PC-9 (cell line): ENCODE measurements at places on chromosomes 11 and 22.

GRCh38 chr22:27801616-27802345, at the start of gene MN1:
Gene MN1, minus strand, starts transcription at chr22:27801756. Its CDS starts 1,213 bp downstream, at chr22:27800543.
- 0 out of 2 replicates have a peak within 1 kb of the TSS, but pooled peaks have one; percentile 13 for H3K27ac ChIP-seq
- no peaks in the 10 kb centered on the region for H3K27me3 ChIP-seq
- peak within 1 kb of the TSS; percentile 92 for H3K4me3 ChIP-seq
- H3K4me1 ChIP-seq: peaks cover 10% of the 10 kb centered on the region
- no peaks in the 10 kb centered on the region for H3K36me3 ChIP-seq
- peak; percentile 51 for DNase-seq

- H3K4me1 ChIP-seq: peaks cover 99% of the 10 kb centered on the region
- H3K27me3 ChIP-seq: no peaks in the 10 kb centered on the region
- peak; percentile 84 for DNase-seq
Measured at GRCh38 chr11:96306933-96307775, 35.8 kb downstream of the MAML2 start.

DNA sequence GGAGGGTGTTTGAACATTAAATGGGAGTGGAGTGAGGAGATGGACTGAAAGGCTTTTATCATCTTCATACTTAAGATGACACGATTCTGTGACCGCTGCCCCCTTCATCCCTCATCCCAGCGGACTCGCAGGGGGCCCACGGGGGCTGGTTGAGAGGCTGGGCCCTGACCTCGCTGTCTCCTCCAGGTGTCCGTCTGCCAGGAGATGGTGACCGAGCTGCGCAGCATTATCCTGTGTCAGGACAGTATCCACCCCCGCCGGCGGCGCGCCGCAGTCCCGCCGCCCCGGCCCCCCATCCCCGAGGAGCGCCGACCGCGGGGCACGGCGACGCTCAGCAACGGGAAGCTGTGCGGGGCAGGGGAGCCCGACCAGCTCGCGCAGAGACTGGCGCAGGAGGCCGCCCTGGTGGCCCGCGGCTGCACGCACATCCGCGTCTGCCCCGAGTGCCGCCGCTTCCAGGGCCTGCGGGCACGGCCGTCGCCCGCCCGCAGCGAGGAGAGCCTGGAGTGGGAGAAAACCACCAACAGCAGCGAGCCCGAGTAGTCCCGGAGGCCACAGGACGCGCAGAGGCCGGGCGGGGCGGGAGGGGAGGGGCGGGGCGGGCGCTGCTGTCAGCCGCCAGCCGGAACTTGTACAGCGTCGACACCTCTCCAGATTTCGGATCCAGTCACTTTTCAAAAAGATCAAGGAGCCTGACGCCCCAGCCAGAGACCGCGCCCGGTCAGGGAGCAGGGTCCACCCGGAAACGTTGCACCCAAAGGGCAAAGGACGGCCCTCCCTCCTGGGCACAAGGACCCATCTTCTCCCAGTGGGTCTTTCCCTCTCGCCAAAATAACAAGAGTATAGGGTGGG, 38.0 kb upstream of the TBCEL start:
- H3K27ac ChIP-seq: no peak overlapping the region
- H3K4me3 ChIP-seq: peak overlapping the region; percentile 26; the same call in 1 of the 2 replicates
- H3K4me1 ChIP-seq: no peaks in the 10 kb centered on the region
- H3K36me3 ChIP-seq: no peaks in the 10 kb centered on the region
- DNase-seq: no peak

DNA sequence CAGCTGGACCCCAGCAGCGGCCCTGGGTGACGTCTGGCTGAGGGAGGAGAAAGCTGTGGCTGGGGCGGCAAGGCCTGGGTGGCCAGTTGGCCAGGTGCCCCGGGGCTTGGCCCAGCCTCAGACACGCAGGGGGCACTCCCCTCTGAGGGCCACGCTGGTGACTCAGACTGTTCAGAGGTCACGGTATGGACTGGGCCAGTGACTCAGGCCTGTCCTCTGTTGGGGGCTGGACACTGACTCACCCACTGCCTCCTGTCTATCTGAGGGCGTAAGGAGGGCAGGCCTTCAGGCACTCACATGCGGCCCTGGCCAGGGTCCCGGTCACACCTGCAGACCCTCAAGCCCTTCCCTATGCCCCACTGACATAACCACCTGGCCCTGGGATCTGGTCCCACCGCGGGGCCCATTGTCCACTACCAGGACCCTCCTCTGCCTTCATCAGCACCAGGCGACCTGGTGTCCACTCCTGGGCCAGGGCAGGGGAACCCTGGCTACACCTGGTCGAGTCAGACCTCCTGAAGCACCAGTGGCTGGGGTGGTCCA, 3.7 kb upstream of the MUC5AC start:
- H3K4me1 ChIP-seq: peaks cover 53% of the 10 kb centered on the region
- no peaks in the 10 kb centered on the region for H3K36me3 ChIP-seq
- no peaks in the 10 kb centered on the region for H3K27me3 ChIP-seq
- peak; percentile 90 for DNase-seq

GRCh38 chr11:62705413-62705812, 1.8 kb downstream of the BSCL2 start:
- no peaks in the 10 kb centered on the region for H3K27me3 ChIP-seq
- peak overlapping the region; percentile 89 for H3K4me3 ChIP-seq
- H3K4me1 ChIP-seq: peaks cover 30% of the 10 kb centered on the region
- peak; percentile 50 for DNase-seq

- no peak overlapping the region for H3K4me3 ChIP-seq
- DNase-seq: no peak
- H3K27me3 ChIP-seq: no peaks in the 10 kb centered on the region
- H3K36me3 ChIP-seq: no peaks in the 10 kb centered on the region
Measured at GRCh38 chr11:119726150-119726553, 2.8 kb downstream of the NECTIN1 start.

DNA sequence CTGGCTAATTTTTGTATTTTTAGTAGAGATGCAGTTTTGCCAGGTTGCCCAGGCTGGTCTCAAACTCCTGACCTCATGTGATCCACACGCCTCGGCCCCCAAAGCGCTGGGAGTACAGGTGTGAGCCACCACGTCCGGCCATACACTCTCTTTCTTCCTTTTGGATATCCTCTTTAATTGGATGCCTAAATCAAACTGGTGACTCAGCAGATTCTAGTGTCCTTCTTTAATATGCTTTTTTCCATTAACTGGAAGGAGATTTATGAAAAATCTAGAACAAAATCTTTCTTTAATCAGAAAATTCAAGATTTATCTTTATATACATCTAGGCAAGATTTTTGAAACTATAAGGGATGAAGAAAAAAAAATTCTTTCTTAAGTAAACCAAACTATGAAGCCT, 969.3 kb upstream of the CCDC90B start:
- H3K36me3 ChIP-seq: no peaks in the 10 kb centered on the region
- no peak for DNase-seq
- H3K27ac ChIP-seq: no peak overlapping the region
- H3K4me3 ChIP-seq: no peak overlapping the region
- H3K4me1 ChIP-seq: 0 out of 2 replicates have a peak, but pooled peaks cover 3% of the 10 kb centered on the region

DNA sequence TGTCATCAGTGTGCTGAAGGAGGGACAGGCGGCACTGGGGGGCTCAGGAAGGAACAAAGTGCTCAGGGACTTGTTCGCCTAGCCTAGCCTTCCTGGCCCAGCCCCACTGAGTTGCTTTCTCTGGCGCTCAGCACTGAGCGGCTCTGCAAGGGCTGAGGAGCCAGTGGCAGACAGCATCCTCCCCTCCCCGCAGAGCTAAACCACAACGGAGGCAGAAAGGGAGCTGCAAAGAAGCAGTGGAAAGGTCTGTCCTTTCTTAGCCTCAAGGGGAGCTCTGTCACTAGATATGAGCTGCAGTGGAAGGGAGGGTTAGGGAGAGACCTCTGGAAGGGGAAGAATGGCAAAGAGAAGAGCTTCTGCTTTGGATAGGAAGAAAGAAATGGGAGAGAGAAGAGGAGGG, 89.7 kb upstream of the PHOX2A start:
- no peaks in the 10 kb centered on the region for H3K36me3 ChIP-seq
- no peaks in the 10 kb centered on the region for H3K27me3 ChIP-seq
- DNase-seq: no peak
- no peaks in the 10 kb centered on the region for H3K4me1 ChIP-seq
- no peak overlapping the region for H3K4me3 ChIP-seq

DNA sequence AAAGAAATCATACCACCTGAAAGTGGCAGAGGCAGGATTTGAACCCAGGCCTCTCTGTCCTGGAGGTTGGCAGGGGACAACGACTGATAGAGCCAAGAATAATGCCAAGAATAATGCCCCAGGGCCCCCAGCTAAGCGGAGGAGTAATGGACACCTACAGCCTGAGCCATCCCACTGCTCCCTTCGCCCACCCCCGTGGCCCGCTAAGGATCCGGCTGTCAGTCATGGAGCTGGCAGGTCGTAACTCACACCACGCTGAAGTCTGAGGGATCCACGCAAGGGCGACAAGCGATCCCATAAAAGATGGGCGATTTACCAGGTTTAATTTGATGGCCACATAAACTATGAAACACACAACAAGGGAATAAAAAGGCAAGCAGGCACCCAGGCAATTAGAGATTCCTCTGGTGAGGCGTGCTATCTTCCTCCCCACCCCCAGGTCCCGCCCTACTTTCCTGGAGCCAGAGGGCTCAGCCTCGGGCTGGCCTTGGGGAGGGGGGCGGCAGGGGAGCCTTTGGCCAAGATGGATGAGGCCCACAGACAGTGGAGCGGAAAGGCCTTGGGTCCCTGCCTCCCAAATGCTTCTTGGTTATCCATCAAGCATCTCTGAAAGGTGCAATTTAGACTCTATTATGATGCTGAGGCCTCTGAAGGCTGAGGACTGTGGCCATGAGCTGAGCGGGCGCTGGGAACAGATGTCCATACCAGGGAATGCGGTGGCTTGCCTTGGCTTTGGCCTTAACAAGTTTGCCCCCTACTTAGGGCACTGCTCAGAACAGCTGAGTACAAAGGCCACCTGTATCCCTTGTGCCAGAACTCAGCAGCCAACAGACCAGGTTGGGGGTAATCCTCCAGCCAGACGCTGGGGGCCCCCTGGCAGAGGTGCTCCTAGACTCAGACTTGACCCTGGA, 55.2 kb downstream of the MACROD1 start:
- no peaks in the 10 kb centered on the region for H3K4me1 ChIP-seq
- DNase-seq: no peak
- no peaks in the 10 kb centered on the region for H3K36me3 ChIP-seq
- H3K27ac ChIP-seq: no peak overlapping the region

GRCh38 chr11:92839450-92839849, 130.0 kb upstream of the MTNR1B start:
- no peak overlapping the region for H3K27ac ChIP-seq
- H3K4me1 ChIP-seq: no peaks in the 10 kb centered on the region
- no peaks in the 10 kb centered on the region for H3K36me3 ChIP-seq

DNA sequence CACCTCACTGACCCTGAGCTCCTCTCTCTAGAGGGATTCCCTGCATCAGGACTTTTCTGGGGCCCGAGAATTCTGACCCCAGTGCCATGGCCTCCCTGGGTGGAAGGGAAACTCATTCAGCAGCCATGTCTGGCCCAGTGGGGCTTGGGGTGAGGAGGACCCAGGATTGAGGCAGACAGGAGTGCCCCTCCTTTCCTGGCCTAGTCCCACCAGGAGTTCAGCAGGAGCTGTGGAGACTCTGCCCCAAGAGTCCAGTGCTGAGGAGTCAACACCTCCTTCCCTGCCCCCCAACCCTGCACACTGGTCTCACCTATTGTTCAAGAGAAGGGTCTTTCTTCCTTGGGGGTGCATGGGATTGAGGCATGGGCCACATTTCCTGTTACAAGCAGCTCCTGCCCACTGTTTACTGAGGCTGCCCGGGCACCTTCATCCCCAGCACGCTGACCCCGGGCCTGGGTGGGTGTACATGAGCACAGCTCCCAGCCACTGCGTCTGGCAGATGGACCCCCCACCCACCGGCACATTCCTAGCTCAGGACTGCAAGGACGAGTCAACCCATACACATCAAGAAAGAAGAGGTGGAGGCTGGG, 33.9 kb downstream of the ALX4 start:
- DNase-seq: no peak
- H3K27ac ChIP-seq: no peak overlapping the region
- no peak overlapping the region for H3K4me3 ChIP-seq
- H3K36me3 ChIP-seq: no peaks in the 10 kb centered on the region
- H3K27me3 ChIP-seq: peaks cover 95% of the 10 kb centered on the region

GRCh38 chr22:29870574-29870973, 12.4 kb upstream of the MTMR3 start:
- no peak for DNase-seq
- H3K4me1 ChIP-seq: no peaks in the 10 kb centered on the region
- H3K27ac ChIP-seq: no peak overlapping the region
- no peaks in the 10 kb centered on the region for H3K36me3 ChIP-seq
- H3K4me3 ChIP-seq: no peak overlapping the region

- H3K27me3 ChIP-seq: peaks cover 66% of the 10 kb centered on the region
- H3K4me3 ChIP-seq: no peak overlapping the region
- DNase-seq: no peak
Measured at GRCh38 chr22:32325416-32325801, 32.3 kb upstream of the RFPL3 start.

DNA sequence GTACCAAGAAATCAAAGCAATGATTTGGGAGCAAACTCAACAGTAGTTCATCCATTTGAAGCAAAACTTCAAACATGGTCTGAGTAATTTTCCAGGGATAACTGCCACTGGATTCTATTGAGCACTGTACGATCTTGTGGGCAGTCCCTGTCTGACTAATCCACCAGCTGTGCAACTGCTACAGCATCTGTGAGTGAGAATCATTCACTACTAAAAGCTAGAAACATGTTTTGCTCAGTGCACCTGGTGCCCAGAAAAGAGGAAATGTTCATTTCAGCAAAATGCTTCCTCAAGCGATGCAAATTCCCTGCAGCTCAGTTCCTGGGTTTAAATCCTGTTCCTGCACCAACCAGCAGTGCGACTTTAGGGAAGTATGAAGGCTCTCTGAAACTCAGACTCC, 1077.9 kb downstream of the DLG2 start:
- H3K27ac ChIP-seq: no peak overlapping the region
- peaks cover 4% of the 10 kb centered on the region; the same call in 1 of the 2 replicates for H3K27me3 ChIP-seq
- DNase-seq: no peak
- H3K4me3 ChIP-seq: no peak overlapping the region
- H3K4me1 ChIP-seq: no peaks in the 10 kb centered on the region

DNA sequence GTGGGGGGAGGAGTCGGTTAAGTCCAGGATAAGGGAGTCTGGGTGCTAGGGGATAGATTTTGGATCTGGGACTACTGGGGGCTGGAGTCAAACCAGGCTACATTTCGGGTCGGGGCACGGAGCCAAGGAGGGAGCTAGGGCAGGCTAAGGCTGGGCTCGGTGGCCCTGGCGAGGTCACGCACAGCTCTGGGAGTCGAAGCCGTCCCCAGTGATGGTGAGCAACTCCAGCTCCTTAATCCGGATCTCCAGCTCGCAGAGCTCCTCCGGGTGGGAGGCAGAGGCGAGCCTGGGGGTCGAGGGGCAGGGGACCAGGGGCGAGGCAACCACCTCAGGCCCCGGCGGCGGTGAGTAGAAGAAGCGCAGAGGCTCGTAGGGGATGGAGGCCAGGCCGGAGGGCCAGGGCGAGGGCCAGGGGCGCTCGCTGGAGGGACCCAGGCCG, 544 bp downstream of the C11orf91 start:
- 0 out of 2 replicates have a peak, but pooled peaks cover 1% of the 10 kb centered on the region for H3K36me3 ChIP-seq
- peaks cover 66% of the 10 kb centered on the region for H3K4me1 ChIP-seq
- H3K27me3 ChIP-seq: no peaks in the 10 kb centered on the region
- no peak overlapping the region for H3K27ac ChIP-seq
- no peak for DNase-seq
- H3K4me3 ChIP-seq: peak overlapping the region; percentile 56; the same call in 1 of the 2 replicates
